Stimulated activated effector memory CD8-positive, alpha-beta T cell treated with anti-CD3 and anti-CD28 coated beads, Interleukin-12 subunit alpha, Interleukin-12 subunit beta, amount 100 ng/mL, for 72 hours (primary cell): ENCODE measurements at places on chromosomes 6 and 20.

DNA sequence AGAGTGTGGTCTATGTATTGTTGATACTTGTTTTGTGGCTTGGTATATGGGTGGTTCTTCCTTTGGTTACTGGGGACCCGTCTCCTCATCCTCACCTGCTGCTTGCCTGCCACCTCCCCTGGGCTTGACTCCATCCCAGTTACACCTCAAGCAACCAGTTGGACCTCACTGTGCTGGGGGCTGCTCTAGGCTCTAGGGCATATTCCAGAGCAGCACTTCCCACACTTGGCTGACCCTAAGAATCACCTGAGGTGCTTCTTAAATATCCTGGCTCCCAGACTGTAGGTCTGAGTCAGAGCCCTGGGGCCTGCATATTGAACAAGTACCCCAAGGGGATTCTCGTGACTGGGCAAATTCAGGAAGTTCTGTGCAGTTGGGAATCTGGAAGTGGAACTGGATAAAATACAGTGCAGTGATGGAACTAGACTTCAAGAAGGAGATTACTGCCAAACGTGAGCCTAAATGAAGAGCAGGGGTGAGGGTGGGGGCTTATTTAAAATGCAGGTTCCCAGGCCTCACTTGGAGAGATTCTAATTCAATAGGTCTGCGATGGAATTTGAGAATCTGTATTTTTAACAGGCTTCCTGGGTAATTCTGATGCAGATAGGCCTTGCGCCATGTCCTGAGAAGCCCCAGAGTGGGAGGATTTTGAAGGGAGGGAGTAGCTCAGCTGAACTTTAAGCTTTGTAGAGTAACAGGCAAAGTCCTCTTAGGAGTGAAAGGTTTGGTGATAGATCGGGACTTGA, 7.6 kb downstream of the SPATS1 start:
- DNase-seq, result no peak

DNA sequence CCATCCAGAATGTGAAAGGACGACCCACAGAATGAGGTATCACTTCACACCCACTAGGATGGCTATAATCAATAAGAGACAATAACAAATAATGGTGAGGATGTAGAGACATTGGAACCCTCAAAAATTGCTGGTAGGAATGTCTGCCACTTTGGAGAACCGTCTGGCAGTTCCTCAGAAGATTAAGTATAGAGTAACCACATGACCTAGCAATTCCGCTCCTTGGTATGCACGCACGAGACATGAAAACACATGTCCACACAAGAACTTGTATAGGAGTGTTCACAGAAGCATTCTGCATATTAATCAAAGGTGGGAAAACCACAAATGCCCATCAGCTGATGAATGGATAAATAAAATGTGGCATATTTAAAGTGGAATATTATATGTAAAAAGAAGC, 100.6 kb downstream of the IRF4 start:
- DNase-seq, result peak; percentile 44

DNA sequence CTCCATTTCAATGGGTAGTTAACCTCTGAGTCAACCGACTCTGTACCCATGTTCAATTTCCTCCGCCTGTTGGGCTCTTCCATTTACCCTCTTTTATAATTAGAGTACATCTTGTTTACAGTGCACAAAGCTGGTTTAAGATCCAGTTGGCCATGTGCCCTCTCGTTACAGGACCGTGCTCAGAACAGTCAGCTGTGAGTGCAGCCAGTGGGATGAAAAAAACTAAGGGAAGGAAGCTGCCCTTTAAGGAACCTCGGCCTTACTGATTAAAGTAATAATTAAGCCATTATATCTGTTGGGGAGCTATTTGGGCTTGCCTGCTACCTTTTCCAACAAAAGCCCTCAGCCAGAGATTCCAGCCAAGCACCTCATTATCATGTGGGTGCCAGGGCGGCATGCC, 68.8 kb downstream of the TMEM170B start:
- DNase-seq, result no peak

DNA sequence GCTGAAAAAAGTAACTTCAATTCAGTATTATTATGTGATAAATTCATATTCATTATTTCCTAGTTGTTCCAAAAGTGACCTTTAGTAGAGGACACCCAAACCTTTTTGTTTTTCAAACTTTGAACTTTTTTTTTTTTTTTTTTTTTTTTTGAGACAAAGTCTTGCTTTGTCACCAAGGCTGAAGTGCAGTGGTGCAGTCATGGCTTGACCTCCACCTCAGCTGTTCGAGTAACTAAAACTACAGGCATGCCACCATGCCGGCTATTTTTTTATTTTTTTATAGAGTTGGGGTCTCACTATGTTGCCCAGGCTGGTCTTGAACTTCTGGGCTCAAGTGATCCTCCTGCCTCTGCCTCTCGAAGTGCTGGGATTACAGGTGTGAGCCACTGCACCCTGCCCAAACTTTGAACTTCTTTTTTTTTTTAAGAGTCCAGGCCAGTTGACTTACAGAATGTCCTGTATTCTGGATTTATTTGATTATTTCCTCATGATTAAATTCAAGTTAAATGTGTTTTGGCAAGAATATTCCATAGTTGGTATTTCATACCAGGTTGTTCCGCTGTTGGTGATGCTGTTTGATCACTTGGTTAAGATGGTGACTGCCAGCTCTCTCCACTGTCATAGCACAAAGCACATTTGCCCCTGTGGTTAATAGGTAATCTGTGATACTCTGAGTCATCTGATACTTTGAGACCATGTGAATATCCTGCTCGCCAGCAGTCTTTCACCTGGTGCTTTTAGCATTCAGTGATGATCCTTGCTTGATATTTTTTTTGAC, 48.0 kb downstream of the VAPB start:
- DNase-seq, result no peak

DNA sequence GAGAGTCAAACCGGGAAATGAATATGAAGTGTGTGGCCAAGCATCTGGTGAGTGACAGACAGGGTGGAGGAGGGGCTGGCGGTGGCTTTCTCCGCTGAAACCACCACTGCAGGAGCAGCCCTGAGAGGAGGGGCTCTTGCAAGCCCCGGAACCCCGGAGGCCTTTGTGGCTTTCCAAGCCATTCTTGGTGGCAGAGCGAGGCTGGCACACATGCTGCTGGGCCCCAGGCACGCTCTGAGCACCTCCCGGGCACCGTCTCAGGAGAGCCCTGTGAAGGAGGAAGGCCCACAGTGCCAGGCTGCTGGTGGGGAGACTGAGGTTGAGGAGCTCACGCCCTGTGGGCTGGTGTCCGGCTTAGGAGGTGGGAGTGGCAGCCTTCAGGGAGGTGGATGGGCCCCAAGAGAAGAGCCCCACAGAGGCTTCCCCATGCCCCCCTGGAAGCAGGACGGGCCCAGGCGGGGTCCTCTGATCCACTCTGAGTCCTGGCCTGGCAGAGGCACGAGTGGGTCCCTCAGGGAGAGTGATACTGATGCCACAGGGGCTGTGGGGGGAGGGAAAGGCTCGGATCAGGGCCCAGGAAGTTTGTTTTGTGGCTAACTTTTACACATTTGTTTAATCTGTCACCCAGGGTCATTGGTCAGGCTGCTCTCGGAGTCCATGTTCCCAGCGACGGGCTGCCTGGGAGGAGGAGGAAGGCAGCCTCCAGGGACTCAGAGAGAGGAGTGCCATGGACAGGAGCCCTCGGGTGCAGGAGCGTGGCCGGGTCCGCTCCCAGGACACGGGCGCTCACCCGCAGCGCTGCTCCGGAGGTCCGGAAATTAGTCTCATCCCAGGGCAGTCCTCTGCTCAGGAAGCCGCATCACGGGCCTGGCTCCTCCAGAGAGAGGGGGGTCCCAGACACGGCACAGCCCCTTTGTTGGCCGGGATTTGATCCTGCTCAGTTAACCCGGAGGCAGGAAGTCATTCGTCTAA, 170.7 kb downstream of the ERMARD start:
- peak; percentile 66 for DNase-seq

- peak; percentile 57 for DNase-seq
Measured at GRCh38 chr6:158819213-158819976, at the start of gene EZR. Gene EZR, minus strand, starts transcription at chr6:158819368. Its CDS starts 1,275 bp downstream, at chr6:158818093.

DNA sequence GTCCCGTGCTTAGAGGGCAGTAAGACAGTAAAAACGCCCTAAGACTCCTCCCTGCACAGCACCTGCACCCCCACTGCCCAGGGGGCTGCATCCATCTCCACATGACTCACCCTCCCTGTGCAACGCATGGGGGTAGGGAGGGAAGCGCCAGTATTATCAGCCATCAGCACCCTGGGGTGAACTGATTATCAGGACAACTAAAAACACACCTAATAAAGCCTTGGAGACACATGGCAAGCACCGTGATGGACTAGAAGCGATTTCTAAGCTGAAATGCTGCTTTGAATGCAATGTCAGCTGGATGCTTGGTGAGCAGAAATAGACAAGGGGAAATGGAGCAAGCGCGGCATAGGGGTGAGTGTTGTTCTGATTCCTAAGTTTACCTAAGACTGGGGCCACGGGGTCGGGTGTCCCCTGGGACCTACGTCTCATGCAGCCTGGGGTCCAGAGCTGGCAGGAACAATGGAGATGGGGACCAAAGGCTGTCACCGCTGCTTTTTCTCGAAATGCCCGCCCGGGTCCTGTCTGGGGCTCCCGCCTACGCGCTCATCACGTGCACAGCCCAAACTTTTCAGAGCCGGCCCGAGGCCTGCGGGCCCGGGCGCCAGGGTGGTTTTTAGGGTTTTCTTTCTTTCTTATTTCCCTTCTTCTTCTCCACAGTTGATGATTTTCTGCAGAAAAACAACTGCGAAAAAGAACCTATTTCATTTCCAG, 702 bp upstream of the TNFAIP3 start:
- peak; percentile 91 for DNase-seq

DNA sequence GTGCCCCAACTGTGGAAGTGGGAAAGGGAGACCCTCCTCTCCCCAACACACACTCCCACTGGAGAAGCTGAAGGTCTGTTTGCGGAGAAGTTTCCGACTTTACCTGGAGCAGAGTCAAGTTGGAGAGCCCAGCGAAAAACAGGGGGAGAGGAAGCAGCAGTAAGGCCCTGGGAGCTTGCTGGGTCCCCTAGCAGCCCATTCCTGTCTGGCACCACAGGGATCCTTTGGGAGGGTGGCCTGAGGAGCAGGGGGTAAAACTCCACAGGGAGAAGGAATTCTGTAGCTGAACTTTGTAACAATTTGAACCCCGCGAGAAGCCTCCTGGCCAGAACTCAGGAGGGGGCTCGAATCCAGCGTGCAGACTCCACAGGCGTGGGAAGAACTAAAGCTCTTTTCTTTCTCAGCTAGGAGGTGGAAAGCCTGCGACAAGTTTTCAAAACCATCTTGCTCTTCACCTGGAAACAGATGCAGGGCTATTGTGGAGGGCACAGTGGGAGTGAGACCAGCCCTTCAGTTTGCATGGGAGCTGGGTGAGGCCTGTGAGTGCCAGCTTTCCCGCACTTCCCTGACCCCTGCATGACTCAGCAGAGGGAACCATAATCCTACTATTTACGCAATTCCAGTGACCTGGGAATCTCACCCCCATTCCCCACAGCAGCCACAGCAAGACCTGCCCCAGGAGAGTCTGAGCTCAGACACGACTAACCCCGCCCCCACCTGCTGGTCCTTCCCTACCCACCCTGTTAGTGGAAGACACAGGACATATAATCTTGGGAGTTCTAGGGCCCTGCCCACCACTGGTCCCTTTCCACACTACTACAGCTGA, 25.8 kb downstream of the SERPINB9 start:
- no peak for DNase-seq

DNA sequence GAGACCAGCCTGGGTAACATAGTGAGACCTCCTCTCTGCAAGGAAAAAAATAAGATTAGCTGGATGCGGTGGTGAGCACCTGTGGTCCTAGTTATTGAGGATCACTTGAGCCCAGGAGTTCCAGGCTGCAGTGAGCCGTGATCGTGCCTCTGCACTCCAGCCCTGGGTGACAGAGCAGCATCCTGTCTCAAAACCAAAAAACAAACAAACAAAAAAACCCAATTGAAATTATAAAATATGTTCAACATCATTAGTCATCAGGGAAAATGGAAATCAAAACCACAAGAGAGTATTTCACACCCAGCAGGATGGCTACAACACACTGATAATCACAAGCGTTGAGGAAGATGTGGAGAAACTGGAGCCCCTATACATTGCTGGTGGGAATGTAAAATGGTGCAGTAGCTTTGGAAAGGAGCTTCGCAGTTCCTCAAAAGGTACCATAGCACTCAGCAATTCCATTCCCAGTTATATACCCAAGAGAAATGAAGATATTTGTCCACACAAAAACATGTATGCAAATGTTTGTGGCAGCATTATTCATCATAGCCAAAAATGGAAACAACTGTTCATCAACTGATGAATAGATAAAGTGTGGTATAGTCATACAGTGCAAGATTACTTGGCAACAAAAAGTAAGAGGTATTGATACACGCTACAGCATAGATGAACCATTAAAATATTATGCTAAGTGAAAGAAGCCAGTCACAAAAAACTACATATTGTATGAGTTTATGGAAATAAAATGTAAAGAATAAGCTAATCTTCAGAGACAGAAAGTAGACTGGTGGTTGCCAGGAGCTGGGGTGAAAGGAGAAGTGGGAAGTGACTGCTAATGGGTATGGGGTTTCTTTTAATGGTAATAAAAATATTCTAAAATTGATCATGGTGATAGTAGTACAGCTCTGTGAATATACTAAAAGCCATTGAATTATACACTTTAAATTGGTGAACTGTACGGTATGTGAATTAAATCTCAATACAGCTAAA, 38.7 kb upstream of the RIPOR2 start:
- peak; percentile 74 for DNase-seq

DNA sequence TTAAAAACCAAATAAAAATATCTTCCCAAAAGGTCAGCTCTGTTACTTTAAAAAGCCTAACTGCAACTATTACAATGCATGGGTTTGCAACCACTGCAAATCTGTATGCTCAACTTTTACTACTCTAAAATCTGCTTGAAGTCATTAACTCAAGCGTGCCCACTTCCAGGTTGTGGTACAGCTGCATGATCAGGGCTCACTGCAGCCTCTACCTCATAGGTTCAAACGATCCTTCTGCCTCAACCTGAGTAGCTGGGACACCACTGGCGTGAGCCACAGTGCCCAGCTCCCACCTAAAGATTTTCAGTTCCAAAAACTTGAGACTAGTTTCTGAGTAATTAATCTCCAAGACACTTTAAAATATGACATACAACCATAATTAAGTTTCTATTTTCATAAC, 8.2 kb downstream of the DIDO1 start:
- DNase-seq, result no peak

DNA sequence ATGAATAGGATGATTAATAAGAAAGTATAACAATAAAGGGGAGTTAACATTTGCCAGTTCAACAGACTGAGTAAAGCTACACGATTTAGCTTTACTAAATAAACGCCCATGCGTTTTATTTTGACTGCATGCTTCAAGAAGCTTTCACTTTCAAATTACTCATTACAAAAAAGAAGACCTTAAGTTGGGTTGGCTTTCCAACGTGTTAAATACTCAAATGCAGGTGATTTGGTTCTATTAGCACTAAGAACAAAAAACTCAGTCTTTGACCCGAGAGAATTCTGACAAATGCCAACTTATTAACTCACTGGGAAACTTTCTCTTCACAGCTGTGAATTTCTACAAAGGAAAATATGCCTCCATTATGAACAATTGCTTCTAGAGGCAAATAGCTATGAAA, 24.8 kb downstream of the RNF146 start:
- no peak for DNase-seq

DNA sequence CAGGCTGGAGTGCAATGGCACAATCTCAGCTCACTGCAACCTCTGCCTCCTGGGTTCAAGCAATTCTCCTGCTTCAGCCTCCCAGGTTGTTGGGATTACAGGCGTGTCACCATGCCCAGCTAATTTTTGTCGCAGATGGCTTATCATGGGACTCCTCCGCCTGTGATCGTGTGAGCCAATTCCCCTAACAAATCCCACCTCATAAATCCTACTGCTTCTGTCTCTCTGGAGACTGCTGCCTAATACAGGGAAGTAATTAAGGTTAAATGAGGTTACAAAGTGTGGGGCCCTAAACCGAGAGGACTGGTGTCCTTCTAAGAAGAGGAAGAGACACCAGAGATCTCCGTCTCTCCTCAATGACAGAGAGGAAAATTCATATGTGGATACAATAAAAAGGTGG, 52.0 kb downstream of the TRPC4AP start:
- no peak for DNase-seq
